Pons (tissue), 1 donor: ENCODE measurements at places on chromosomes 4 and X.

DNA sequence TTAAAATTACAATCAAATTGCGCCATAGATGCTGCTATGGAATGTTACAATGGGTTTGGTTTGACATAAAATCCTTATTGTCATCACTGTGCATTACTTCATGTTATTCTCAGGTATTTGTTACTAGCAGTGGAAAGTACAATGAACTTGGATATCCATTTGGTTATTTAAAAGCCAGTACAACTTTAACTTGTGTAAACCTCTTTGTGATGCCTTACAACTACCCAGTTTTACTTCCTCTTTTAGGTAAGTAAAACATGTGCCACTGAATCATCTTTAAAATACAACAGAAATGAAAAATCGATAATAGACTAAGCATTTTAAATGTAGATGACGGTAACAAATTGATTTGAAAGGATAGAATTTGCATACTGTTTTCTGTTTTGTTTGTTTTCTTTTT, 35.6 kb downstream of the INTS6L start:
- no peak for DNase-seq

DNA sequence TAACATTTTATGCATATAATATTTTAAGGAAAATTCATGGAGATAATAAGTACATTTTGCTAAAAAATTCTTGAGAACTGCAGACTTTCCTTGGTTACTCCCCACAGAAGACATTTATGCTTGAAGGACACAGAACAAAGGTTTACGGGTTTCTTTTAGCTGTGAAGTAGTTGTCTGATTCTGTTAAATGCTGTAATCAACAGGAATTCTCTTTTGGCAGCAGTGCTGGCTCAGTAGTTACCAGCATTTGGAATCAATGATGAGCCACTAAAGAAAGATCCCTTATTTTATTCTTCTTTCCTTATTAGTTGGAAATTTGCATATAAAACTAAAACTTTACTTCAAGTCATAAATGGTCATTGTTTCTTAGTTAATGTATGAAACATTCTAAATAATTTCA, 199.3 kb upstream of the FAT4 start:
- DNase-seq: no peak

DNA sequence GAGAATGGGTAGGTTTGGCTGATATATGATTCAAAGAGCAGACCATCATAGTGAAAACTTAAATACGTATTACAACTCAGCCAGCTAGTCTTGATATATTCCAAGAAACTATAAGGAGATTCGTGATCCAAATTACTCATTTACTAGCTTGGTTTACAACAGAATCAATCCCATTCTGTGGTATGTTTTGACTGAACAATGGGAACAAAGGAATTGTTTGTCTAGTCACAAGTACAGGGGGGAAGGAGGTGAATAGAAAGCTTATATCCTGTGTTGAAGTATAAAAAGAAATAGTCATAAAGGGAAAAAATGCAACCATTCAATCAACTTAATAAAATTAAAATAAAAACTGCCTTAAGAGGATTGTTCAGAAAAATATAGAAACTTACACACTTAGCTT, 17.0 kb downstream of the C4orf54 start:
- DNase-seq: peak; percentile 62

DNA sequence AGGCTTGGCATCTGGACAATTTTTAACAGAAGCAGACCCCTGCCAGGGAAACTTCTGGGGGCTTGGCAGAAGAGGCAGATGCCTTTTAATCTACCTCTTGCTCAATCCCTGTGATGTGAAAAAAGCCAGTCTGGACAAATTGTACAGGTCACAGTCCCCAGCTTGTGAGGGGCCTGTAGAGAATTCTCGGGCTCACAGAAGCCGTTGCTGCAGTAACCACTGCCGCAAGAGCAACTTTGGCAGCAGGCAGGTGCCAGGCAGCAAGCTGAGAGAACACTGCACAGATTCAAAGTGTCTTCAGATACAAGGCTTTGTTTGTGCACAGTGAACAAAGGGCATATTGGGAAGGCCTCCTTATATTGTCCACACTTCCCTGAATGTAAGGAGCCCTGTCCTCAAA, 11.7 kb downstream of the GPKOW start:
- DNase-seq: peak; percentile 91

GRCh38 chrX:9055354-9055753, 21.4 kb upstream of the FAM9B start:
- DNase-seq: peak; percentile 29

DNA sequence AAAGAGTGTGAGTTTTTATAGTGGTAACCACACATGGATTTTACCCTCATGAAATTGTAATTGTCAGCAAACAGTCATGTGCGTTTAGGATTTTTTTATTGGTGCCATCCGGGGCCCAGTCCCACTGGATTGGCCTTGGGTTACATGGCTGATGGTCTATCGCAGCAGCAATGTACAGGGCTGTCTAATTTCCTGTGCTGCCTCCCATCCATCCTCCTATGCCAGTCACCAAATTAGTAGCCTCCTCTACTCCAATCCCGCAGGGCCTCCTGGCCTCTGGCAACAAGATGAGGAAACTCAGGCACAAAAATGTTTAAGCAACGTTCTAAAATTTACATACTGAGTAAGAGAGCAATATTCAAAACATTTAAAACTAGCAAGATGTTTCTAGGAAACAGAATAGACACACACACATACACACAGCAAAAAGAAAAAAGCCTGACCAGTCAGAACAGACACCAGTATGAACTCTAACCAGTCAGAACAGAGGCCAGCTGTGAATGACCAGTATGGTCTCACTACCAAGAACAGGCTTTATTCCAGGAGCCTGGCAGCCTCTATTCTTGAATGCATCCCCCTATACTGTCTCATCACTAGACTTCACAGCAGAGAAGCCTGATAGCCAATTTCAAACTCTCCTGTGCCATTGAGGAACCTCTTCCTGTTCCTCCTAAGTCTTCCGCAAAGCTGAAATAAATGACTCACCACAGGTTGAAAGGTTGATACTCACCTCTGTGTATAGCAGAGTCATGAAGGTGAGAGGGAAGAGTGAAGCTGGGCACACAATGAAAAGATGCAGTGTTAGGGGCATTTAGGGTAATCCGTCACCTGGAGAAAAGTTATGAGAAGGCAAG, 42.6 kb downstream of the CHRNA9 start:
- DNase-seq: no peak

DNA sequence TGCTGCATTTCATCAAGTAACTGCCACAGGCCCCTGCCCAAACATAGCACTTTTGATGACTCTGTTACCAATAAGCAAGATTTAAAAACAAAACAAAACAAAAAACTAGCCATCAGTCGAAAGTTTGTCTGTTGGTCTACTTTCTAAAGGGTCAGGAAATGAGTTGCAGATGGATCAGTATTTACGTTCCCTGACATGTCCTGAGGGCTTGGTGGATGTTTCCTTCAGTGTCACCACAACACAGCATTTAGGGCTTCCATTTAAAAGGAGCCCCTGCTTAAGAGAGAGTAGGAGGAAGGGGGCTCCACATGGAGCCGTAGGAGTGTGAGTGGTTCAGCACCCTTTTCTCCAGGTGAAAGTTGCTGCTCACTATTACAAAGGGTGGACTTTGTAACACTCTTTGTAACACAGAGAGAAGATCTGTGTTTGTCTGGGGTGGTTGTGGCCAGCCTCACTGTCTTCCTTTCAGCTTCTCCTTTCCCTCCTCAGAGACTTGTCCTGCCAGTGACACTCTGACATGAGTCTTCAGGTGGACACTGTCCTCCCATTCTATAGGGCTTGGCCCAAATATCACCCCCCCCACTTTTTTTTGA, 167.5 kb upstream of the PDE5A start:
- DNase-seq: no peak

GRCh38 chr4:20050768-20051167, 200.9 kb upstream of the SLIT2 start:
- no peak for DNase-seq

GRCh38 chrX:66760651-66761050, 121.8 kb upstream of the EDA2R start:
- no peak for DNase-seq

GRCh38 chr4:173538148-173538908, 8.3 kb upstream of the HAND2 start:
- no peak for DNase-seq

DNA sequence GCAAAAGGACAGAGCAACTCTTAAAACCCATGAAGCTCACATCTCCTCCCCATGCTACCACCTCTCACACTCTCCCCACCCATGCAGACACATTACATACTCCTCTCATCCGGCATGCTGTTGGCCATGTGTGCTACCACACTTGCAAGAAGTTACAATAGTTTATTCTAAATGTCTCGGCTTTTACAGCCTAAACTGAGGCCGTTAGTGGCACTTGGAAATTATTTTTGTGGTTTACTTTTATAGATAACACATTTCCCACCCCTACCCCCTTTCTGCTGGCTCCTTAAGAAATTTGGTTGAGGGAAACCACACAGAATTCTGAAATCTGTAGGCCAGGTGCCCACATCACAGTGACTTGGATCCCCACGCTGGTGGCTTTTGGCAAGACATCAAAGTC, 141.1 kb upstream of the HHIP start:
- no peak for DNase-seq

GRCh38 chr4:153154007-153154975, 50.0 kb upstream of the TRIM2 start:
- no peak for DNase-seq

- no peak for DNase-seq
Measured at GRCh38 chr4:47374477-47374876, 89.0 kb downstream of the COMMD8 start.

DNA sequence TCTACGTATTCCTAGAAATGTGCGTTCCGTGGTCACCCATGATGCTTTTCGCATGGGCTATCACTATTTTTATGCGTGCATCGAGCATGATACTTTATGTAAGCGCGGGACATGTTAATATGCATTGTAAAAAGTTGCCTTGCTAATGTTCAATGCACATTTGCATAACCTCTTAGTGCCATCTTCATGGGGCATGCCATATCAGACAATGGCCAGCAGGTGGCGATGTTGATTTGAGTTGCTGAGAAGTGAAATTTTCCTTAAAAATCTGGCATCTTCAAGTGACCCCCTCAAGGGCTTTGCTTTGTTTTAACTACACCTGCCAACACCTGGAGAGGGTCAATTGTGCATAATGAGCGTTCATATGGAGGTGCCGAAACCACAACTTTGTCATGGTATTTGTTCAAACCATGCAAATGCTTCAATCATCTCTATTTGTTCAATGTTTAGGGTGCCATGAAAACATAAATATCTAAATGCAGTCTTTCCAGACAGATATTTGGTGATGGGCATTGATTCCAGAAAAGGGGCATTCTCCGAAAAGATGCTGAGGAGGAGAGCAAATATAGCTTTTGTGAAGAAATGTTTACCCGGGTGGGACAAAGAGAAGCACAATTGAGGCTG, 833.9 kb upstream of the PRKX start:
- DNase-seq: peak; percentile 51

DNA sequence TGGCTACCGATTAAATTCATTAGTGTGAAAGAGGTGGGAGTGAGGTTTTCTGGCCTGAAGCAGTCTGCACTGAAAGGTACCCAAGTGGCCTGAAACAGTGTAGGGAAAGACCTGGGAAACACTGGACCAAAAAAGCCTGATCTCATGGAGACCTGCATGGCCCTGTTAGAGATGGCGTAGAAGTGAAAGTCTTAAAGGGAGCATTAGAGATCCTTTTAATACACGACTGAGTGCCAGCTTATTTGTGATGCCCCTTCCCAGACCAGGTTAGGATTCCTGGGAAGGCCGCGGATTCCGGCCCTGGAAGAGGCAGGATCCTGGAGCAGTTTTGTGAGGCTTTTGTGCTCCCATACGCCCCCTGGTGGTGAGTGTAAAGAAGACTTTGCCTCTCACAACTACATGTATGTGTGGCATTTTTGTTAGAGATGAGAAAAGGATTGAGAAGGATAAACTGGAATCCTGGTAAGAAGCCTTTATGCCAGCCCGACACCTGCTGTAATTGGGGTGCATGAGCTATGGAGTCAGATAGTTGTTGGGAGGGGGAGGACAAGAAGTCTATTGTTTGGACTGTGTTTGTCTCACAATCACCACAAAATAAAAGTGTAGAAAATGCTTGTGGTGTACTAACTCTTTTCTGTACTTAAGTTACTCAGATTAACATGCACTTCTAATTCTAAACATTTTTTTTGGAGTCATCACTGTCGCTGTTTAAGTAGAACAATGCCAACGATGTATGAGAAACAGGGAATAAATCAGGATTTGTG, 54.0 kb downstream of the JADE1 start:
- DNase-seq: peak; percentile 88

GRCh38 chr4:188408244-188409030, 269.2 kb downstream of the TRIML1 start:
- DNase-seq: no peak

GRCh38 chr4:87037671-87038334, 103.0 kb downstream of the AFF1 start:
- no peak for DNase-seq

GRCh38 chr4:87108142-87108546, 112.3 kb downstream of the KLHL8 start:
- no peak for DNase-seq

DNA sequence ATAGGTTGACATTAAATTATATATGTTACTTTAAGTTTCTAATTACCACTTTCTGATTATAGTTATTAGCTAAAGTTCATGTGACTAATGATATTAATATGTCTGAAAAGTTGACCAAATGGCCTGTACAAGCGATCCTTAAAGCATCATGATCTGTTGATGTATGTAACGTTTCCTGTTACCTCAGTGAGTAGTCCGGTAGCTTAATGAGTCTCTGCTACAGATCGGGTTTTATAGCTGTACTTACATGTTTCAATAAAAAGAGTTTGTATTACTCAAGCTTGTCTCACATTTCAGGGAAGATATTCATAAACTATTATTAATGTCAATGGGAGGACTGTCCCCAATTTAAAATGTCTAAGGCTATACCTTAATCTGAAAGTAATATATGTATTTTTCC, 246.3 kb downstream of the PPP3CA start:
- no peak for DNase-seq

DNA sequence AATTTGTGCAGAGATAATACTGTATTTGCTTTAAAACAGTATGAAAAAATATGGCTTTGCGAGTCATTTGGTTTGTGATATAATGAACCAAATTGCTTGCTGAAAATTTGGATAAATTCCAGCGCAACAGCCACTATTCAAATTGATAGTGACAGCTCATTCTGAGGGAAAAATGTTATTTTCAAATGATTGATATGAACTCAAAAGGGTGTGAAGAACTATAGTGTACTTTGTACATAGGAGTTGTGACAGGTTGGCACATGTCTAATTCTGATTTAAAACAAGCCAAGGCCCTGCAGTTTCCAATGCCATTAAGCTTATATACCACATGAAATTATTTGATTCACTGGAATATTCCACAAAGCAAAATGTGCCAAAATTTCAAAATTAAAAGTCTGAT, 1628.9 kb upstream of the AGA start:
- no peak for DNase-seq

DNA sequence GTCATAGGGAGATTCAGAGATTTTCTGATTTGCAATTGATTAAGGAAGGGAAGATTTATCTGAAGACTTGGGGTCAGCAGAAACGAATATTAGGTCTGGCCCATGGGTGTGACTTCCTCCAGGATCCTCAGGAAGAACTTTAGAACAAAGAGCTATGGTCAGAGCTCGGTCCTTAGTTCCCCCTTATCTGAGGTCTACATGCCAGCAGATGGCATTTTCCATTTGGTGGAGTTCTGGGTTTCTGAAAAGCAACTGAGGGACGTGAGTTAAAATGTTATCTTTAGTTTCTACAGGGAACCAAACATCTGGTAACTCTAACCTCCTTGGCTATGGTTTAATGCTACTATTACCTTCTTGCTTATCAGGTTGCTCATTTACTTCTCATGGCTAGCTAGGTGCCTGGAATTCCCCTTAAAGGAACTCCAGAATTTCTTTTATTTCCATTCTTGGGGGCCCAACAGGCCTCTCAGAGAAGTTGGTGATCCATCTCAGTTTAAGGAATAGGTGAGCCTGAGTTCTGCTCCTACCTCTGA, 40.7 kb downstream of the KLF3 start:
- DNase-seq: no peak
